ENCODE measurements at places on chromosomes 5 and 9. TPM values are rescaled to one million over a fixed set of nuclear protein-coding genes. Genes with fewer than 3 reads are reported as not detected.

ZBTB26 gene
- 2.2 TPM for total RNA-seq

- DNase-seq = peak; percentile 83
Observed at GRCh38 chr5:31408814-31409213, 123.1 kb downstream of the DROSHA start.

- no peak for DNase-seq
Observed at GRCh38 chr5:72949481-72949880, 6.4 kb upstream of the FCHO2 start.

DNA sequence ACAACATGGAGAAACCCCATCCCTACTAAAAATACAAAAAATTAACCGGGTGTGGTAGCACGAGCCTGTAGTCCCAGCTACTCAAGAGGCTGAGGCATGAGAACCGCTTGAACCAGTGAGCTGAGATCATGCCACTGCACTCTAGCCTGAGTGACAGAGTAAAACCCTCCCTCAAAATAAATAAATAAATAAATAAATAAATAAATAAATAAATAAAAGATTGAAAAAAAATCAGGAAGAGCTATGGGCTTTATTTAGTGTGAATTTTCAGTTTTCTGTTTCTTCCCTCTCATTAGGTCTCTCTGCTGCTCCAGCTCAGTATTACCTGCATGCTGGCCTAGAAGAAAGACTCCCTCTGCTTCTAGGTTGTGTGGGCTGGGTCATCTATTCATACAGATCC lies 47.8 kb upstream of the TRMT10B start:
- DNase-seq = no peak

GRCh38 chr9:6827439-6828145 lies 69.8 kb downstream of the KDM4C start:
- DNase-seq = no peak

- no peak for DNase-seq
Observed at GRCh38 chr5:172144931-172145869, 42.8 kb downstream of the STK10 start.

NIM1K gene
- 0.07 TPM for total RNA-seq

FRMPD1 gene
- total RNA-seq = 0.03 TPM

DNA sequence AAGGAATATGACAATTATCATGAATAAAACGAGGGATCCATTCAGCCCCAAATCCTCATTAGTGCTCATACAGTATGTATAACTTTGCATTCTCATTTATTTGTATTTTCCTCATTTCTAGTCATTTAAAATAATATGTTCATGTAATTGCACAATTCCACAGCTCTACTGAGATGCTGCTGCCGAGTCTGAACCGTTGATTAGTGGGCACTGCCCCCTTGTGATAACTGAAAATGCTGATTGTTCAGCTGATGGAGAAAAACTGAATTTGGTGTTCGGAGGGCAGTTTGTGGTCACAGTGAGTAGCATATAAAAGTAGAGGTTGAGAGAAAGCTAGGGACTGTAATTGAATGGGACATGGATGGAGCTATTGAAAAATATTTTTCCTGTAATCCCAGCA lies 12.2 kb upstream of the GPR151 start:
- no peak for DNase-seq

GRCh38 chr5:94618029-94618492 lies 343 bp downstream of the KIAA0825 start:
- DNase-seq = peak; percentile 72

DNA sequence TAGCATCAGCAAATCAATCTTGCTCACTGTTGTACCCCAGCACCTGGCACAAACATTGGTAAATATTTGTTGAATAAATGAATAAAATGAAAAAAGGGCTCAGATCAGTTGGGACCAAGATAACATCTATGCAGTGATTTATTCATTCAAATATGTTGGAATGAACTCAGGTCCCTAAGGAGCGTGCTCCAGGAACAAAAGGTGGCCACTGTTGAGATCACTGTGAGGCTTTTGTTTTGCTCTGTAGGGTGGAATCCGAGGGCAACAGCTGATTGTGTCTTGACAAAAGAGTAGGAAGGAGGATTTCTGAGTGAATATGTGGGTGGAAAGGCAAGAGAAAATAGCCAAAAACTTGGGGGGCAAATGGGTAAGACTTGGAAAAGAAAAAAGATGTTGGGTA lies 89.7 kb downstream of the PPP2R2B start:
- no peak for DNase-seq

- DNase-seq = peak; percentile 59
Observed at GRCh38 chr5:72248410-72248981, 71.5 kb downstream of the MRPS27 start.

SH3RF2 gene
- 37.1 TPM for total RNA-seq

TBCA gene
- total RNA-seq = 201 TPM

HSPB3 gene
- not detected for total RNA-seq
